ENCODE measurements at places on chromosomes 16 and 17.

DNA sequence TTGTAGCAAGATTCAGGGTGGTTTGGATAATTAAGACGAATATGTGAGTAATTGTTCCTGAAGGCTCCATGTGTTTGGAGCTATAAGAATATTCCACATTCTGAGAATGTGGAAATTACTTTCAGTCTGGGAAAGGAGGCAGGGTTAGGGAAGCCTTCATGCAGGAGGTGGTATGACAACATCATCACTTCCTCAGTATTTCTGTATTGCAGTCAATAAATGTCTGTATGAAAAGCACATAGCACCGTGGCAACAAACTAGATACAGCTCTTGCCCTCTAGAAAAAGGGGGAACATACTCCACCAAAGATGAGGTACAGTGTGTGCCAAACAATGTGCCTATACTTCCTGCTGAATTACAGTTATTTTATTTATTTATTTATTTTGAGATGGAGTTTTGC, 26.1 kb upstream of the DHRS7B start:
- no peak for DNase-seq

DNA sequence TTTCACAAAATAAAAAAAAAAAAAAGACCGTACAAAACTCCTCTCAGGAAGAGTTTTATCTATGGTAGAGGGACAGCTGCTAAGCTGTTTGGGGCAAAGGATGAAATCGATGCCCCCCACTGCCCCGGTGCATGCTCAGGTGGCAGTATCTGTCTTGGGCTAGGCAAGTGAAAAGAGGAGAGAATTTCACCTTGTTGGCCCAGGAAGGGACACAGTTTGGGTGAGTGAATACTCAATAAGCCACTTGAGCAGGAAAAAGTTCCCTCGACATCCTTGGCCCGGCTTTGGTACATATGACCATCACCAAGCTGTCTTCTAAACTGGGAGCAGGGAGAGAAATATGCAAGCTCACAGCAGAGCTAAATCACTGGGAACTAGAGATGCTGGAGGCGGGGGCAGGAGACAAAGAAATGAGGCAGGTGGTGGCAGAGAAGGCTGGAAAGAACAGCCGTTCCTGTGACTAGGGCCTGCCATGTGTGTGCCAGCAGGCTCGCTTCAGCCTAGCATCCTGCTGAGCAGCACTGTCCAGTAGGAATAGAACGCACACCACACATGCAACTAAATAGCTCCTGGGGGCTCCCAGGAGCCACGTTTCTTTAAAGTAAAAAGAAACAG, 8.2 kb upstream of the EIF1 start:
- no peak for DNase-seq

DNA sequence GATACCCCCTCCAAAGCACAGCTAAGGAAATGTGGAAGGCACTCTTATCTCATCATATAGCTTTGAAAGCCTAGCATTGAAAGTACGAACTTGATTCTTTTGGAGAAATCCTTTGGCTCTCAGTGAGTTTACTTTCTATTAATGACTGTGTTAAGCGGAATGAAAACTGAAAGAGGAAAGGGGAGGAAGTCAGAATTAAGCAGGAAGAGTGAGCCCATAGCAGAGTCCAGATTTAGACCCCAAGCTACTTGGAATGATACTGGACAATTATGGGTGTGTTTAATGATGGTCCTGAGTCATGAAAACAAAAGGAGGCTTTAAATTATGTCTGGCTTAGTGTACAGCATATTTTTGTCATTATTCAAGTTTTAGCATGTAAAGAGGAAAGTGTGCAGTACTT, 42.2 kb downstream of the TENT4B start:
- no peak for DNase-seq

GRCh38 chr17:796609-797008, 14.5 kb downstream of the MRM3 start:
- no peak for DNase-seq

- no peak for DNase-seq
These were observed 8.9 kb upstream of the ZNF200 start for GRCh38 chr16:3243882-3244281.

- no peak for DNase-seq
These were observed 2.5 kb upstream of the SRRM2 start for GRCh38 chr16:2749936-2750335.
